ENCODE measurements at places on chromosomes 11 and 22.
A peak's percentile ranks its signal among the peaks of the same experiment; 100 is the strongest.

- ATAC-seq, result no peak
Measured at GRCh38 chr22:49825944-49826602, 1.6 kb downstream of the BRD1 start.

DNA sequence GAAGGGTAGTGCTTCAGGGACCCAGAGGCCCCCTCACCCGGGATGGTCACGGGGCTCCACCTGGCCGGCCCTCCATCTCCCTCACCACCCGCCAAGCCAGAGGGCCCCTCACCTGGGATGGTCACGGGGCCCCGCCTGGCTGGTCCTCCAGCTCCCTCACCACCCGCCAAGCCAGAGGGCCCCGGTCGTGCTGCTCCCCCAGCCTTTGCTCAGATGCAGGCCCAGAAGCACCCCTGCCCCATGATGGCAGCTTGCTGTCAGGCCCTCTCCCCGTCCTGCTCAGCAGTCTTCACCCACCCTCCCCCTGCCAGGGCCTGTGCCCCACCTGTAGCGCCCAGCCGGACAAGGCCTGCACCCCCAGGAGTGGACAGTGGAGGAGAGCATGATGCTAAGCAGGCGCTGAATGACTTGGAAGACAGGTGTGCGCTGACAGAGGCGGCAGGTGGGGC is 7.3 kb downstream of the DENND6B start:
- ATAC-seq, result no peak

DNA sequence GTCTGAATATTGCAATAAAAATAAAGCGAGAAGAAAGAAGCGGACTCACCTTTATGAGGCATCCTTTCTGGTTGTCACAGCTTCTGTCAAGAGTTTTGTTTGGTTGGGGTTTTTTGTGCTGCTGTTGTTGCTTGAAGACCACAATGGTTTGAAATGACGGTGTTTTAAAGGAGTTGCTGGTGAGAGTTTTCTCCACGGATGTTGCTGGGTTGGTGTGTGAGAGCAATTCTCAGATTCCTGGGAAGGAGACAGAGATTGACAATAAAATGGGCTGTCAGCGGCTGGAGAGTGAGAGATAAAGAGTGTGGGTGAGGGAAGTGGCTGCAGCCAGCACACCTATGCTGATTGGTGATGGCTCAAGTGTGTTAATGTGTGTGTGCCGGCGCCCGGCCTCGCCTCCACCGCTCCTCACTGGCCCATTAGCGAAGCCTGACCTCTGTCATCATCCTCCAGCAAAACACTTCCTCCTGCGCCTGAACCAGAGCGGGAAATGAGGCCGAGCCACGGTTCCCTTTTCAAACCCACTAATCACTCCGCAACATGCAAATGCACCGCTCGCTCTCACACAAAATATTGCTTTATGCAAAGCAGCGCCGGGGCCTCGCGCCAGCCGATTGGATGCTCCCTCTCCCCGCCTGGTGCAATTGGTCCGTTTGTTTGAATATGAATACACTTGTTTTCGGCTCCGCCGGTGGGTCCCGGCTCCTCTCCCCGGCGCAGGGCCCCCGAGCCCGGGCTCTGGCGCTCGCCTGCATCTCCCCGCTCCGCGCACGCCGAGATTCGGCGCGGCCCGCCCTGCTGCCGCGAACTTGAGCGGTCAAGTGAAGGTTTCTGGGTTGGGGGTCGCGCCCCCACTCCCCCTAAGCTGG is at the start of gene PAX6:
PAX6 (minus strand) TSS at position 544 of the 869 bp plus-strand sequence. CDS start 4,911 bp downstream, outside the sequence.
- peak; percentile 36 for ATAC-seq

DNA sequence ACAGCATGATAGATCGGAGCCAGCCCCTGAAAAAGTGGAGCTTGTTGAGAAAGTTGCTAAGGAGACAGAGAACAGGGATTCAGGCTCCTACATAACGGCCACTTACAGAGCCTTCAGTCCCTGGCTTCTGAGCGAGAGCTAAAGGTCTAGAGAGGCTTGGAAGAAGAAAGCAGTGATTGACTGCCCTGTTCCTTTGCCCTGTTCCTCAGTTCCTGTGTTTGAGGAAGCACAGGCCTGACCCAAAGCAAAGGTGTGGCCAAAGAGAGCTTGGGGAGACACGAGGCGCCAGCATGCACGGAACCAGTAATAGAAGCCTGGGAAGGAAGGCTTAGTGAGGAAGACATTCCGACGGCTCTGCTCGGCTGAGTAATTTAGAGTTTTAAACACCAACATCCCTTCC is 74.1 kb upstream of the CSNK2A3 start:
- ATAC-seq, result no peak

DNA sequence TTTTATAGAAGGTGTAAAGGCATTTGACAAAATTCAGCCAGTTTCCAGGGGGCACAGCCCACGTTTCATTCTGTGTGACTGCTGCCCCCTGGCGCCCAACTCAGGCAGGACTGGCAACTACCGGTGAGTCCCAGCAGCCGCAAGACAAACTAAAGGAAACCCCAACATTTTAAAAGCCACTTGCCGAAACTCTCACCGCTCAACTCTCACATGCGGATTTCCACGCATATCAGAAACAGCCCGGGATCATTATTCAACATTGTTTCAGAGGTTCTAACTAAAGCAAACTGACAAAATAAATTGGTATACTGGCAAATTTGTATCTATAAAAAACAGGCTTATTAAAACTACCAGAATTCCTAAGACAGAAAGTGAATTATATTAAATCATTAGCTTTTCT is 48.2 kb downstream of the MORC2 start:
- ATAC-seq, result peak; percentile 76

- ATAC-seq, result peak; percentile 83
Measured at GRCh38 chr11:17389211-17389956, 925 bp upstream of the KCNJ11 start.

GRCh38 chr11:116895048-116895757 is 57.8 kb upstream of the APOA1 start:
- ATAC-seq, result peak; percentile 41

DNA sequence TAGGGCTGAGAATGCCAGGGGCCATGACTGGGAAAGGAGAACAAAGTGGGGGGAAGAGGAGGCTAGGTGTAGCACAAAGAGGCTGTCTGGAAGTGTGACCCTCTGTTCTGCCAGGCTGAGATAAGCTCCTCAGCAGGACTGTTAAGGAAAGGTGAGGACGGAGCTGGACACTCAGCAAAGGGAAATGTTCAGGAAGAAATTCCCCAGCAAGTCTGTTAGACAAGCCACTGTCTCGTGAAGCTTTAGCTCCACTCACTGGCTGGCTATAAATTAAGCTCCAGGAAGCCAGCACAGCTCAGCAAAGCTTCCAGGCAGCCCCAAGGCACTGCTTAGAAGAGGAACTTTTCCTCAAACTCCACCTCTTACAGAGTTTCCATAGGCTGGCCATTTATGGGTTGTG is 181.2 kb upstream of the API5 start:
- peak; percentile 25 for ATAC-seq

GRCh38 chr11:112583261-112583893 is 322.7 kb upstream of the PLET1 start:
- ATAC-seq, result peak; percentile 77

- no peak for ATAC-seq
Measured at GRCh38 chr11:86046116-86046515, 22.8 kb downstream of the PICALM start.

DNA sequence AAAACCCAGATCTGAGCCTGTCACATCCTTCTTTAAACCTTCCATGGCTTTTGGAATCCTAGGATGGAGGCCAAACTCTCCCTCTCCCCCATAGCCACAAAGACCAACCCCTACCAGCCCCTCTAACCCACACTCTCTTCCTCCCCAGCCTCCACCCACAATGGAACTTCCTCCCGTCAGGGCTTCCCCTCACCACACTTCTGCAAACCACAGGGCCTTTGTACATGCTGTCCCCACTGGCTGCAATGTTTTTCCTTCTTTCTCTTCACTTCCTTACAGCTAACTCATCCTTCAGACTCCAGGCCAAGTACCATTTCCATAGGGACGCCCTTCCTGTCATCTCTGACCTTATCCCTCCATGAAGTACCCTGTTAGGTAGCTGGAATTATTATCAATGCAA is 393.5 kb downstream of the MN1 start:
- no peak for ATAC-seq

GRCh38 chr11:108223348-108224149 is 682 bp downstream of the ATM start:
- peak; percentile 3 for ATAC-seq

DNA sequence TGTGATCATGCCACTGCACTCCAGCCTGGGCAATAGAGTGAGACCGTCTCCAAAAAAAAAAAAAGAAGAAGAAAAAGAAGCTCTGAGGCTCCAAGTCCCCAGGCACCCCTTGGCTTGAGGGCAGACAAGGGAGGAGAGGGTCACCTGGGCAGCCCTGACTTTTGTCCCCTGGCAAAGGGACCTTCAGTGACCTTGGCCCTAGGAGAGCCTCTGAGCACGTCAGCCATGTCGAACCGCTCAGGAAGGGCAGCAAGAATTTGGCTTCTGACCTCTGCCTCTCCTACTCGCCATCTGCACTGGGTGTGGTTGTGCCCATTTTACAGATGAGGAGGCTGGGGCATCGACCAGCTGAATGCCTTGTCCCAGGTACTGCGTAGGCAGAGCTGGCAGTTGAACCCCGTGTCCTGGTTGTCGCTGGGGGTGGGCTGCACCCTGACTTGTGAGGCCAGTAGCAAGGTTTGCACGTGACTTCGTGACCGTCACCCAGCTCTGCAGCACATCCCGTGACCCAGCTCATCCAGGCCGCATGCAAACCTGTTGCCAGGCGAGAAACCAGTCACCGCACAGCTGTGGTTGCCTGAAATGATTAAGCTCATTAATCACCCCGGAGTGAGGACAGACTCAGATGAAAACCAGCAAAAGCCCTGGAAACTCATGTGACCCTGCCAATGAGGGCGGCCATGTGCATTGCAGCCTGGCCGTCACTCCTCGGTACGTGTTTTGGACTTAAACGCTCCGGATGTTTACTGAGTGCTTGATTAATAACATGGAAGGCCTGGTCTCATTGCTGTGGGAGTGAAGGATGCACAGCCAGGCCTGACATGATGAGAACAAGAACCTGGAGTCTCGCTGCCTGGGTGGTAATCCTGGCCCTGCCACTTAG is 47.7 kb upstream of the PPP6R3 start:
- peak; percentile 80 for ATAC-seq

- ATAC-seq, result no peak
Measured at GRCh38 chr11:88384004-88384668, 46.6 kb upstream of the CTSC start.

DNA sequence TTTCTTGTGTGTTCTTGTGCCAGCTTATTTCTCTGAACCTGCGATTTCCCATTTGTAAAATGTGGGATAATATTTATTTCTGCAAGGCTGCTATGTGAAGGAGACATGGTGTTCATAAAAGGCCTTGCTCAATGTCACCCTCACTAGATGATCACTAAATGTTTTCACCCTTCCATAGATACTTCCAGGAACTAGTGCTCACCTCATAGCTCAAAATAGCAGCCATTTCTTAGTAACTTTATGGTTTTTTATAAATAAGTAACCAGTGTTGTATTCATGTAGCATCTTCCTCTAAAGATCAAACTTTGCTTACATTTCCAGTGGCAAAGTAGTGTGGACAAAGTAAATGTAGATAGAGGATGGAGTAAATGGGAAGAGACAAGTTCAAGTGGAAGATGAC is 23.8 kb downstream of the SYTL2 start:
- no peak for ATAC-seq

GRCh38 chr22:28801845-28802594 is 1.7 kb upstream of the XBP1 start:
- no peak for ATAC-seq

DNA sequence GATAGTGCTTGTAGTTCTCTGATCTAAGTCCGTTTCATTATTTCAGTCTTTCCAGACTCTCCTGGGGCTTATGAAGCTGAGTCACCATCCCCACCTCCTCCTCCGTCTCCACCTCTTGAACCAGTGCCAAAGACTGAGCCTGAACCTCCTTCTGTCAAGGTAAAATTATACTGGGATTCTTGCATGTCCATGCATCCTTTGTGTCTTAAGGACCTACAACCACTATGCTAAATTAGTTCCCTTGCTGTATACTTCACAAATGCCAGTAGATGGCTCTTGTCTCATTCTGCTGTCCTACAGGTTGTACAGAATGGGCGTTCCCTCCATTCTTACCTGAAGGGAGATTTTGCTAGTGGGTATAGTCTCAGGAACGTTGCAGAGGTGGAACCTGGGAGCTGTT is 42.2 kb downstream of the POLD3 start:
- no peak for ATAC-seq

GRCh38 chr11:10938231-10938630 is 80.4 kb upstream of the ZBED5 start:
- no peak for ATAC-seq

GRCh38 chr11:45025716-45026492 is 75.2 kb upstream of the TP53I11 start:
- ATAC-seq, result peak; percentile 76

GRCh38 chr11:36300650-36301049 is 4.6 kb downstream of the PRR5L start:
- no peak for ATAC-seq

GRCh38 chr22:16601437-16602223 is 9.0 kb upstream of the CCT8L2 start:
- ATAC-seq, result peak; percentile 53

- ATAC-seq, result no peak
Measured at GRCh38 chr11:109148669-109149068, 273.3 kb upstream of the C11orf87 start.
